ENCODE measurements at places on chromosomes 5 and 9.

GRCh38 chr5:93580927-93581445 is at the start of gene NR2F1-AS1:
TSS of gene NR2F1-AS1 (minus strand) at chr5:93581219.
- DNase-seq = no peak

DNA sequence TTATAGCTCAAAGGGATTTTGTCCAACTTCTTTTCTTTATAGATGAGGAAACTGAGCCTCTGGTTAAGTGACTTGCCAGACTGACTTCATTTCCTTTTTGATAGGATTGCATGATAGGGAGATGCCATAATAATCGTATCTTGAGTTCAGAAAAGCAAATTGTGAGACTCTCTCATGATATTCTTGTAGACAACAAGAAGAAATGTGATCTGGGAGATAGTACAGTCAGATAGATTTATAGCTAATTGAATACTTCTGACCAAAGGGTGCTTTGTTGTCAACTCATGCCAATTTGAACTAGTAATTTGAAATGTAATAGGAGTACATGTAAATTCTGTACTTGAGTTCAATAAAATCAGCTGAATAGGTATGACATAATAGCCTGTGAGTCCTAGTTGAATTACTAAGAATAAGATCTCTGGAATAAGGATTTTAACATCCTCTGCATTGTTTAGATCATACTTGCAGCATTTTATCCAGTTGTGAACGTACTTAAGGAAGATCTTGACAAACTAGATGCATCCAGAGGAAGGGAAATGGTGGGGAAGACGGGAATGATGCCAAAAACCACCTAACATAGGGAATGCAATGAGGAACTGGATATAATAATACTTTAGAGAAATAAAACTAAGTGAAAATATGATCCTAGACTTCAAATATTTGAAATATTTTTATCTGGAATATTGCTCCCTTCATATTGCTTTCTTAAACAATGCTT is 25.5 kb downstream of the CWC27 start:
- no peak for DNase-seq

DNA sequence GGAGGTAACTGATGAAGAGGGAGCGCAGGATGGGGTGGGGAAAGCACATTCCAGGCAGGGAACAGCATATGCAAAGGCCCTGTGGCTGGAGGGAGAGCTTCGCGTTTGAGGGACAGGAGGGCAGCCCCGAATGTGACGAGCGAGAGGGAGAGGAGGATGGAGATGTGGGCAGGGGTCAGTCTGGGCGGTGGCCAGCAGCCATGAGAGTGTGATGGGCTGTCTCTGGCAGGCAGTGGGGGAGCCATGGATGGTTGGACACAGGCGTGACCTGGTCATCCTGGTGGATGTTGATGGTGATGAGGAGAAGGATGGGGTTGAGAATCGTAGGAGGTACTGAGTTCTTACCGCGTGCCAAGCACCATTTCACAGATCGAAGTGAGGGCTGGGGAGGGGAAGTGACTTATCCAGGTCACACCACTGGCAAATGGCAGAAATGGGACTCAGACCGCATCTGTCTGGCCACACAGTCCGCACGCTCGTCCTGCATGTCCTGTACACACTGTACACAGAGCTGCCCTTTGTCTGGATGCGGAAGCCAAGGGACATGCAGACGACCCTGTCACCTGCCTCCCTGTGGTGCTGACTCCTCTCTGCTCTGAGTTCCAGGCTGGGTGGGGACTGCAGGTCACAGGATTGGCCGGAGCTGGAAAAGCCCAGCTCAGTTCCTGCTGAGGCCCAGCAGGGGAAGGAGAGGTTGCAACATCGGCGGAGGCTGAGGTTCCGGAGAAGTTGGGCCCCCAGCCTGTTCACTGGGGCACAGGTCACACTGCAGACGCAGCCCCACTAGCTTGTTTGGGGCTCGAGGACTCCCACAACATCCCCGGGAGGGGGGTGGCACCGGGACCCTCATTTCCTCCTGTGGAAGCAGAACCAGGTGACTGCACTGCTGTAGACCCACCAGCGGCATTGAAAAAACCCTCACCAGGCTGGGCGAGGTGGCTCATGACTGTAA is 165.6 kb upstream of the IER5L start:
- no peak for DNase-seq

- DNase-seq = no peak
Observed at GRCh38 chr9:3541206-3541605, 15.4 kb upstream of the RFX3 start.

DNA sequence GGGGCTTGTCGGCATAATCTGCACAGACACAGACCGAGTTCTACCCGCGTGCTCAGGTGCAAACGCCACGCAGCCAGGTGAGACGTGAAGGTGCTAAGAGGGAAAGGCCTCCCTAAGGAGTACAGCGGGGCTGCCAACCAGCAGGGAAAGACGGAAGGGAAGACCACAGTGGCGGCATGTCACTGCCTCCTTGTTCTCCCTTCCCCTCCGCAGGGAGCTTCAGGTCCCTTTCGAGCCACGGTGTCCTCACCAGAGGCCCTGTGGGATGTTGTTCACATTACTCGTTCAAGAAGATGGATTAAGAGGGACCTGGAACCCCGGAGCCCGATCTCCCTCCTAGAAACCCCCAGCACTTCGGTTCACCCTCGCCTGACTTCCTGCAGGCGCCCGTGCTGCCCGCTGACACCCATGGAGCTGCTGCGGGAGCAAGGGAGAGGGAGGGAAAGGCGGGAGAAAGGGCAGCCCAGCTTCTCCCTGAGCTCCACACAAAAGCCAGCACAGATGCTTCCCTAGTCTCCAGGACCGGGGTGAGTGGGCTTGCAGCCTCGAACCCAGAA is 686 bp downstream of the BRD9 start:
- DNase-seq = no peak

GRCh38 chr5:170363671-170364070 is 25.5 kb downstream of the KCNMB1 start:
- DNase-seq = no peak

DNA sequence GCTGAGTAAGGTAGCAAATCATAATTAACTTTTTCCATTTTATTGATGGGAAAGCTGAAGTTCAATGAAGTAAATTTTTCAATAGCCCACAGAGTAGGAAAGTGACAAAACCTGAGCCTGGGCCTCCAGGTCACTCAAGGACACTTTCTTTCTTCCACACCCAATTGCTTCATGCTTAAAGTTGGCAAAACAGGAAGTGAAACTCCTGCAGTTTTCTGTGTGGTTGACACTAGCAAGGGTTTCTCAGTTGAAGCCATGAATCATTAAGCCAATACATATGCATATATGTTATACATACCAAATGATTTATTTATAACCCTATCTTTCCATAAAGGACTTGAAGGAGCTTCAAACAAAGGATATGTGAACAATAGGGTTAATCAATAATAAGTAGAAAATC is 13.9 kb downstream of the TLR4 start:
- no peak for DNase-seq

DNA sequence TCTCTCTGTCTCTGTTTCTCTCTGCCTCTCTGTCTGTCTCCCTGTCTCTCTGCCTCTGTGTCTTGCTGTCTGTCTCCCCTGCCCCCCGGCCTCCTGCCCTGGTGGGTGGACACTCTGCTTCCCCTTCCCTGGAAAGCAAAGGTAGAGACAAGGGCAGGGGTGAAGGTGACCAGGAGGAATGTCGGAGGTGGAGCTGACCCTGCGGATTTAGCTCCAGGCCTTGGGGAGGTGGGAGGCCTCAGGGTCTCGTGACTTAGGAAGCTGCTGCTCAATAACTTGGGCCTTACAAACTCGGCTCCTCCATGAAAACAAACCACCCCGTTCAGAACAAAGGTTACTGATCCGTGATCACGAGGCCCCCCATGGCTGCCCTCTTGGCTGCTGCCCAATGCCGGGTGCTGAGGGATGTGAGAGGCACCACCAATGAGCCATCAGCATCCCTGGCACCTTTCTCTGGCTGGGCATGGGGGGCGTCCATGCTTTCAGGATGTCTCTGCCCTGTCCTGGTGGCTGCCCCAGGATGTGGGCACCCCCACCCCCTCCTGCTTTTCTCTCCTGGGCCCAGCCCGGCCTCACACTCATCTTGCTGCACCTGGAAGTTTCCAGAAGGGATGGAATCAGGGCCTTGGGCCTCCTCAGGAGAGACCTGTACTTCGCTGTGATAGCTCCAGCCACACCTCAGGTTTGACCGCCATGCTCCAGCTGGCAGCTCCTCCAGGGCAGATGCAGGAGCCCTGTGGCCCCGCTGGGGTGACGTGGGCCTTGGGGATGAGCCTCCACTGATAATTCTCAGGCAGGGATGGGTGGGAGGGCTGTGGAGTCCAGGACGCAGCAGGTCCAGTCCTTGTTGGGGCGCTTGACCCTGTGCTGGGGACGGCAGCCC is 14.8 kb upstream of the SLC6A19 start:
- no peak for DNase-seq

Measured in fibroblast of skin of left biceps (primary cell).